Activated CD8-positive, alpha-beta memory T cell treated with anti-CD3 and anti-CD28 coated beads for 4 hours (primary cell): ENCODE measurements at places on chromosomes 7 and 10.
A peak's percentile ranks its signal among the peaks of the same experiment; 100 is the strongest.

- DNase-seq, result no peak
These were observed 478.4 kb downstream of the ARL4A start for GRCh38 chr7:13165854-13166253.

- DNase-seq, result no peak
These were observed 59.5 kb upstream of the HECTD2 start for GRCh38 chr10:91350651-91351081.

DNA sequence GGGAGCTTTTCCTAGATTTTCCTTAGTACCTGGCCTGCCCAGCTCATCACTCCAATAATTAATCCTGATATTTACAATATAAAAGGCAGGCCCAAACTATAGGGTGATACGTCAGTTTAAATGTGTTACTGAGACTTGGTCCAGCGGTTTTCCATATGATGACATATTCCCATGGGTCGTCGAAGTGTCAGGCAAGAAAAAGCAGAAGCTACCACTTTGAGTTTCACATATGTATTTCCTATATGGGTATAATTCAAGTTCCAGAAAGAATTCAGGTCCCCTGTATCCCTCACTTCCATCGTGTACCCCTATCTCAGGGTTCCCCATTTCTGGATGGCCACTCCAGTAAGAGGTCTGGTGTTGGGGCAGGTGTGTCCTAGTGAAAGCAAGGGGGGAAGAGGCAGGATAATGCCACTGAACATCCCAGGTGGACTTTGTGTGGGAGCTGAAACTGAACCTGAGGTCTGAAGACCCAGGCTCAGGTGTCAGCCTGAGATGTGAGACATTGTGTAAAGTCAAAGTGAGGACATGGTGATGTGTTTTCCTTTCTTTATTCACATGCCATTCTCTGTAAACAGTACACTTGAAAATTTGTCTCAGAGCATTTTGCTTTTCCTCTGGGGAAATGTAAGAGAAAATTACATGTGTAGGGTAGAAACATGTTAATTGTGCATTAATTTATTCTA, 167.8 kb downstream of the PLXDC2 start:
- no peak for DNase-seq

DNA sequence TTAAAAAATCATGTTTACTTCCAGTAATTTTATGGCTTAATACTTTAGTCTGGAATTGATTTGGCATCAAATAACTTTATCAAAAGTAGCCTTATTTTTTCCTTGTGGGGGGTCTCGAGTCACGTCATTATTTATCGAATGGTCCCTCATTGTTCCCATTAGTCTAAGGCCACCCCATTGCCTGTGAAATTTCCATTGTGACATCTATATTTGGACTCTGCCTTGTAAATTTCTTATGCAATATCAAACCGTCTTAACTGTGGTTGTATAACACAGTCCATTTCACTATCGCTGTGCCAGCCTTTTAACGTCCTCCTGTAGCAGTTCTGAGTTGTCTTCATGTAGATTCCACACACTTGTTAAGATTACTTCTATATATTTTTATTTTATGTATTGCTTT, 103.9 kb upstream of the RET start:
- no peak for DNase-seq

- DNase-seq, result no peak
These were observed 565.5 kb upstream of the IGFBP3 start for GRCh38 chr7:46486256-46487206.

DNA sequence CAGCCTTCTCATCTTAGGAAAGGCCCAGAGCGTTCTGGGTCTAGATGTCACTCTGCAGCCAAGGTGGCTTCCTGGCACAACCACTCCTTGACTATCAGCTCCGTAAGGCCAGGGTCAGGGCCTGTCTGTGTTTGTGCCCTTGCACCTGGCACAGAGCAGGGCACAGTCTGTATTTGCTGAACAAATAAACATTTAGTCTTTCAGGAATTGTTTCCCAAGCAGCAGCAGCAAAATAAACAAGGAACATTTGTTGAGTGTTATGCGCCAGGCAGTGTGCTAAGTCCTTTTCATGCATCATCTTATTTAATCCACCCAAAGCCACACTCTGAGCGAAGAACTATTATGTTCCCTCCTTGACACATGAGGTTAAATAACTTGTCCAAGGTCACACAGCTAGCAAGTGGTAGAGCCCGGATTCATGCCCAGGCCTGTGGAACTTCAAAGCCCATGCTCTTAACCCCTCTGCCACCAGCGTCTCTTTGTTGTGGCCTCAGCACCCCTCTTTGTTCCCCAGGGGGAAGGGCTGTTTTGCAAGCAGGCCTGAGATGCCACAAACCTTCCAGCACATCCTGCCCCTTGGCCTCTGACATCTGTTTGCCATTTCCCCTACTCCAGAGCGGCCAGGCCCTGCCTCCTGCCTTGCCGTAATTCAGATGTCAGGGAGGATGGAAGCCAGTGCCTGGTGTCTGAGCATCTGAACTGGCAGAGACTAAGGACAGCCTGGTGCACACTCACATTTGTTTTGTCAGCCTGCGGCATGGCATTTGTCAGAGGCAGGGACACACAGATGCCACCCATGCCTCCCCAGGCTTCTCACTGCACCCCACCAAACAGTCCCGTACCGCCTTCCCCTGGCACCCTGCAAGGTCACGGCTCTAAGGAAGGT, 325.8 kb upstream of the ZMIZ1 start:
- DNase-seq, result no peak

- no peak for DNase-seq
These were observed 114.1 kb downstream of the CAMK1D start for GRCh38 chr10:12463459-12463838.

DNA sequence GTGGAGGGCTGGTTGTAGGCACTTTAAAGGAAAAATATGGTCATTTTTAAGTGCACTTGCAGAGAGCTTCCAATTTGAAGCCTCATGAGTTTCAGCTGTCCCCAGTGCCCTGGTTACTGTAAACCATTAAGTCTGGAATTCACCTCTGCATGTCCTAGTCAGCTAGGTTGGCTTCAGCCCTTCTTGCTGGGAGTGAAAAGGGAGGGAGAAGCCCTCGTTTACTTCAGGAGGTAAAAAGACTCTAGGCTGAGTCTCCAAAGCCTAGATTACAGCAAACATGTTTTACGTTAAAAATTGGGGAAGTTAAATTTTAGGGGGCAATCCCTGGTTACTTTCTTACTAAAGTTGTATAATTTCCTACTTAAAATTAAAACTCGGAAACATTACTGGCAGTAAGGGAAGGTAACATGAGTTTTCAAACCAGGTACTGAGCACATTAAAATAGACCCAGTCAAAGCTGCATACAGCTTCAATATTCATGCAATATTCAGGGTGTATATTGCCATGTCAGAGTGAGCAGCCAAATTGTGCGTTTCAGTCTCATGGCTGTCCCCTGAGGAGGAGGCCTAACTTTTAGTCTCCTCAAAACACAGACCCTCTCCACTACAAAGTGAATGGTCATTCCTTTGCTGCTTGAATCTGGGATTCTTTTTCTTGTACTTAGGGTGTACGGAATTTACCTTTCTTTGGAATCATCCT, 156.7 kb downstream of the PRKG1 start:
- no peak for DNase-seq

- DNase-seq, result no peak
These were observed 64.1 kb downstream of the TMEM168 start for GRCh38 chr7:112726076-112726475.

- no peak for DNase-seq
These were observed 24.2 kb upstream of the SEPTIN7 start for GRCh38 chr7:35776686-35777085.

- no peak for DNase-seq
These were observed 45.3 kb downstream of the JAZF1 start for GRCh38 chr7:28135315-28135714.

DNA sequence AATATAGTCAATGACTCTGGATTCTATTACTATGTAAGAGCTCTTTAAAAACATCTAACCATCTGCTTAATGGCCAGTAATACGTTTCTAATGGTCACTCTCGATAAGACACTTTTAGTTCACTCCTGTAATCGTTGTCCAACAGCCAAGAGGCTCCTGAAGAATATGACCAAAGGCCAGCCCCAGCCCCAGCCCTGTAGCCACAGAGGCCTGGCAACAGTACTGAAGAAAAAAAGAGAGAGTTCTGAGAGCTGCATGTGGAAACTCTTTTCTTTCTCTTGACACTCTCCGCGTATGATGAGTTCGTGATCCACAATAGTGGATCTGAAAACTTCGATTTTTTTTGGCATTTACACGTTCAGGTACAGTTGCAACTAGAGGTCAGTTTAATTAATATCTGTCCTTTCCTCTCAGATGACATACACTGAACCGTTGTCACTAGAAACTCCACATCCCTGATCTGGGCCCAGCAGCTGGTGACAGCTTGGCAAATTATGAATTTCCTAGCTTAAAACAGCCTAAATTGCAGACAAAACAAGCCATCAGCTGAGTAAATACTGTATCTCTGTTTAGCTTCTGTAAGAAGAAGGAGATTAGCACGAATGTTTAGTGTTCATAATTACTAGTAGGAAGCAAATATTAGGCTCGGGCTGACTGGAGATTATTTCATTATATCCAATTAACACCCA, 456.7 kb downstream of the LRMDA start:
- DNase-seq, result no peak

DNA sequence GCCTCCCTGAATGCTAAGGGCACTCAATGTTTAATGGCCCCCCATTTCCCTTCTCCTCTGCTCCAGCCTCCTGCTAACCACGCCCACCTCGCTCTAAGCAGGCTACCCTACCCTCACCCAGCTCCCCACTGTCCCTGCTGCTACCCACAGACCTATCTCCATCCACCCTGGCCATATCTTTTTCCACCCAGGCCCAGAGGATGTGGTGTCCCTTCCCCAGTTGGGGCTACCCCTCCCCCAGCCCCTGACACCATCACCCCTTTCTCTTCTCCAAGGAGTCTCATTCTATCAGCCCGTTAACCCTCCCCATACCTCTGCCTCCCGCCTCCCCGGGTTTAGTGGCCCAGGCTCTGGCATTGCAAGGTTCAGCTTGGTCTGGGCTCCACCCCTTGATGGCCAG, 28.9 kb upstream of the PPIF start:
- no peak for DNase-seq

DNA sequence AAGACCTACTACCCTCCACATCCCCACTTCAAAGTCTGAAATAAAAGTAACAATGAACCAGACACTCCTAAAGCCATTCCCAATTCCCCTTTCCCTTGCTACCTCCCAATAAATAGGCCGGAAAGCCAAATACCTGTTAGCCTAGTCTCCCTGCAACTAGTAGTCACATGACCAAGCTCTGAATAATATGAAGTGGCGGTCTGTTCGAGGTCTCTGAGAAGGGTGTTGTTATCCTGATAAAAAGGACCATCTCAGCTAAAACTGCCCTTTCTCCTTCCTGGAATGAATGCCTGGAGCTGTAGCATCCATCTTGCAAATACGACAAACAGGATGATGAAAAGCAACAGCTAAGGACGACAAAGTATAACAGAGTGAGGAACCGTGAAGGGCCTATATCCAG, 6.0 kb downstream of the KIF5B start:
- DNase-seq, result no peak

DNA sequence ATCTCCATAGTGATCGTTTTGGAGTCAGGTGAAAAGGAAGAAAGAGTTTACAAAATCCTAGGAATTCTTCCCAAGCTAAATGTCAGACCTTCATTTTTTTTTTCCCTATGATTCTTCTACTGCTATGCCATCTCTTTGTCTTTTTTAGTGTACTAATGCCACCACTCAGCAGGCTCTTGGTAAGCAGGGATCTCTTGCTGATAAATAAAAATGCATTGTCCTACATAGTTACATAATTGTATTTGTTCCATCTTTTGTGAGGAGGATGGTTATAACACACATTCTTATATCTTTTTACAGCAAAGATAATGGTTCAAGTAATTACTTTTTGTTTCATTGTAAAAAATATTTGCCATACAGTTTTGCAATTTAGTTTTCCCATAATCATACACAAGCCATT, 36.8 kb upstream of the AFAP1L2 start:
- no peak for DNase-seq

- no peak for DNase-seq
These were observed 36.5 kb upstream of the ZNF680 start for GRCh38 chr7:64599359-64599758.

DNA sequence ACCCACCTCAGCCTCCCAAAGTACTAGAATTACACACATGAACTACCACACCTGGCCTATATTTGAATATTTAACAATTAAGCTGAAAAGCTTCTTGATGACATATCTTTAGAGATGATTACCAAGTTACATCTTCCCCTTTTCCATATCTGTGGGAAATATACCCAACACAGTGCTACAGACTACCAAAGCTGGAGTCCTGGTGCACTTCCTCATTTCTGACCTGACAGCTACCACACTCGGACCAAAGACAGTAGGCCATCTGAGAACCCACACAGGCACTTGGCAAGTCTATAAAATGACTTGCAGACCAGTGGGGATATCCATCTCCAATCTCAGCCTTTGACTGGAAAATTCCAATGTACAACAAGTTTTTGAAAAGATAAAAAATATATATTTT, 270.4 kb upstream of the KLF14 start:
- no peak for DNase-seq

- no peak for DNase-seq
These were observed 160.3 kb upstream of the LYZL2 start for GRCh38 chr10:30789806-30790205.

- no peak for DNase-seq
These were observed 13.7 kb upstream of the ANKRD22 start for GRCh38 chr10:88865281-88865876.

GRCh38 chr7:133601617-133602016, 348.7 kb downstream of the EXOC4 start:
- no peak for DNase-seq

- peak; percentile 80 for DNase-seq
These were observed 6.5 kb downstream of the ARPC1B start for GRCh38 chr7:99380823-99381663.

- DNase-seq, result no peak
These were observed 23.6 kb downstream of the PITRM1 start for GRCh38 chr10:3148994-3149393.

DNA sequence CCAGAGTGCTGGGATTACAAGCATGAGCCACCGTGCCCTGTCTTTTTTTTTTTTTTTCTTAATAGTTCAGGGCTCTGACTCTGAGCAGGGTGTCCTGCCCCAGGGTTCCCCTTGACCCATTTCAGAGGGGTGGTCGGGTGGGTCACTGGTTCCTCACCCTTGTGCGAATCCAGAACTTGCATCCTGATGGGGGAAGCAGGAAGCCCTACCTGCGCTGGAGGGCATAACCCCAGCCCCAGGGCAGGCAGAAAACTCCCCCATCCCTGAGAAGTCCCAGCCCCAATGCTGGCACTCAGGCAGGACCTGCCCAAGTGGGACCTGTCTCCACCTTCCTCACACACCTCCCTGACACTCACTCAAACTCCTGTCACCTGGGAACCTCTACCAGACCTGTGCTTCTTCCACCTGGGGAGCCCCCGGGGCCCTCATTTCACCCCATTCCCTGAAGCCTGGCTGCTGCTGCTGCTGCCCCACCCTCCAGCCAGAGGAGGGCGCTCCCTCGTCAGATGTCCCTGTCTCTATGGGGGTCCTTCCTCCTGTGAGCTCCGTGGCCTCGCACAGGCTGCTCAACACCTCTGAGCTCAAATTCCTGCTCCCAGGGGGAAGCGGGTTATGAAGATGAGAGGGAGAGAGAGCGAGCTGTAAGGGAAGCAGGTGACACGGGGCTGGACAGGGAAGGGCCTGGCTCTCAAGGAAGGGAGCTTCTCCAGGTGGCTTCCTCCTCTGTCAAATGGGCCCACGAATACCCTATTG, 15.1 kb upstream of the ZNF273 start:
- no peak for DNase-seq

GRCh38 chr7:121505021-121505420, 108.9 kb upstream of the FAM3C start:
- DNase-seq, result no peak
